ENCODE measurements at places on chromosomes 6 and 20. TPM values are rescaled to one million over a fixed set of nuclear protein-coding genes. Genes with fewer than 3 reads are reported as not detected.

Gene SEL1L2
- total RNA-seq = not detected

Gene TRAPPC3L
- total RNA-seq = not detected

Gene GHRH
- total RNA-seq = not detected

Gene PSORS1C2
- total RNA-seq = not detected

Gene KCNK16
- not detected for total RNA-seq

Gene SLC24A3
- 0.24 TPM for total RNA-seq

Gene LST1
- 5.0 TPM for total RNA-seq

Gene SIRPA
- total RNA-seq = 36.2 TPM

Gene IPCEF1
- total RNA-seq = 3.0 TPM

Gene KHDC1L
- total RNA-seq = not detected

Gene ELOVL2
- total RNA-seq = 12.8 TPM

Gene TREML1
- total RNA-seq = 0.46 TPM

Gene HAO1
- total RNA-seq = 149 TPM

Gene MCM8
- 2.5 TPM for total RNA-seq

Gene ANKRD66
- total RNA-seq = not detected
